MCF 10A (cell line): ENCODE measurements at places on chromosomes 1 and 21.

DNA sequence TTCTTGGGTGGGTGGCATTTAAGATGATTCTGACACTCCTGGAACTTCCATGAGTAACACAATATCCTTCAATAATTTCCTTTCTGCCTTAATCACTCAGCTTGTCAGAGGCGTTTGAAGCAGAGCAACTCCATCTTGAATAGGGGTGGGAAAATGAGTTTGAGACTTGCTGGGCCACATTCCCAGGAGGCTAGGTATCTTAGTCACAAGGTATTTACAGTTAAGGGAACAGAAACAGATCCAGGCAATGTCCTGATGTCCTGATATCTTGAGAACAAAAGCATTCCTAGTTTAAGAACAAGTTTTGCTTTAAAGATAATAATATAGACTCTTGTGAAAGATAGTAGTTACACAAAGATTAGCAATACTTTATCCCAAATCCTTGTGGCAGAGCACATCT lies 76.6 kb upstream of the KIAA0040 start:
- H3K27ac ChIP-seq, result no peak overlapping the region
- H3K27me3 ChIP-seq, result no peaks in the 10 kb centered on the region
- no peak for DNase-seq
- no peak overlapping the region for H3K4me3 ChIP-seq
- no peaks in the 10 kb centered on the region for H3K36me3 ChIP-seq
- H3K4me1 ChIP-seq, result no peaks in the 10 kb centered on the region

DNA sequence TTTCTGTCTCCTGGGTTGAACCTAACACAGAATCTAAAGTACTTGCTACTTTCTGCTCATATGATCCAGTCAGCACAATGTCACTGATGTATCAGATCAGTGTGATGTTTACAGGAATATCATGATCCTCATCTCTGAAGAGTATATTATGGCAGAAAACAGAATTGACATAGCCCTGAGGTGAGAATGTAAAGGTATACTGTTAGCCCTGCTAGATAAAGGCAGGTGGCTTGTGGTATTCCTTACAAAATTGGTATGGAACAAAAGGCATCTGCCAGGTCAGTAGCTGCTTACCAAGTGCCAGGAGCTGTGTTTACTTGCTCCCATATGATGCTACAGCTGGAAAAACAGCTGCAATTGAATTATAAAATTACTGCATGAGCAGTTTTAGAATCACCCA lies 30.5 kb downstream of the AADACL4 start:
- no peak for DNase-seq
- H3K27ac ChIP-seq, result no peak overlapping the region
- no peak overlapping the region for H3K4me3 ChIP-seq
- no peaks in the 10 kb centered on the region for H3K4me1 ChIP-seq
- H3K36me3 ChIP-seq, result no peaks in the 10 kb centered on the region

DNA sequence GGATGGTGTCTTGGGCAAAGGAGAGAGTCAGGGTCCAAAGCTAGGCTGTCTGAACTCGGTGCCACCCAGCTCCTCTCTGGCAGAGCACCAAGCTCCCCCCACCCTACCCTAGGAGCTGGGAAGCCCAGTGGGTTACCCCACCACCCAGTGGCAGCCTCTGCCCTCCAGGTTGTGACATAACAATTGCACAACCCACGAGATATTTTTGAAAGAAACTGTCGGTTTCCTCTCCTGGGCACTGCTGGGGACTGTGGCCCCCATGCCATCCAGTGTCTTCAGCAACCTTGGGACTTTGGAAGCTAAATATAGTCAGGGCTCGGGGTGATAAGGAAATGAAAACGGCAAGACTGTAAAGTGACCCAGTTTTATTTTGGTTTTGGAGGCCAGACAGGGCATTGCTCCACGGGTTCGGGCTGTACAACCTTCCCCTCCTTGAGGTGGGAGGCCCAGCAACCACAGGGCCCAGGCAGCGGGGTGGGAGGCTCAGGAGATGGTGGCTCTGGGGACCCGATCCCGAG lies 1.4 kb downstream of the CITED4 start:
- peak overlapping the region; percentile 88 for H3K4me3 ChIP-seq
- H3K27me3 ChIP-seq, result no peaks in the 10 kb centered on the region
- peaks cover 6% of the 10 kb centered on the region for H3K36me3 ChIP-seq
- peaks cover 24% of the 10 kb centered on the region for H3K4me1 ChIP-seq
- DNase-seq, result peak; percentile 41
- H3K27ac ChIP-seq, result peak overlapping the region; percentile 88

DNA sequence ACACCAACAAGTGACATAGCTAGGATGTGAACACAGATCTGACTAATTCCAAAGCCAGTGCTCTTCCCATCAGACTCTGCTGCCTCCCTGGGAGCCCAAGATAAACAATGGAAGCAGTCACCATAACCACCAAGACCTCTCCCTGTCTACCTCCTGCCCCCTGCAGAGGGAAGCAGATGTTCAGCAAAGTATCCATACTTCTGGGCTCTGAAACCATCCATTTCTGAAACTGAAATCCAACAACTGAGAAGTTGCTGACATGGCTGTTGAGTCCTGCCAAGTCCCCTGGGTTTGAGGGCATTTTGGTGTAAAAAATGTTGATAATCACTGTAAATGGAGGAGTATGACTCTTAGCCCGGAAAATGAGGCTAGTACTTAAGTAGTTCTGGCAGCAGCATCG lies 102.1 kb downstream of the TYW3 start:
- peaks cover 7% of the 10 kb centered on the region for H3K36me3 ChIP-seq
- H3K4me3 ChIP-seq, result no peak overlapping the region
- DNase-seq, result peak; percentile 11
- no peaks in the 10 kb centered on the region for H3K4me1 ChIP-seq

GRCh38 chr1:206133751-206134415 lies 16.7 kb upstream of the AVPR1B start:
- DNase-seq, result no peak
- H3K27me3 ChIP-seq, result peaks cover 22% of the 10 kb centered on the region
- no peak overlapping the region for H3K4me3 ChIP-seq
- H3K36me3 ChIP-seq, result no peaks in the 10 kb centered on the region
- no peak overlapping the region for H3K27ac ChIP-seq

DNA sequence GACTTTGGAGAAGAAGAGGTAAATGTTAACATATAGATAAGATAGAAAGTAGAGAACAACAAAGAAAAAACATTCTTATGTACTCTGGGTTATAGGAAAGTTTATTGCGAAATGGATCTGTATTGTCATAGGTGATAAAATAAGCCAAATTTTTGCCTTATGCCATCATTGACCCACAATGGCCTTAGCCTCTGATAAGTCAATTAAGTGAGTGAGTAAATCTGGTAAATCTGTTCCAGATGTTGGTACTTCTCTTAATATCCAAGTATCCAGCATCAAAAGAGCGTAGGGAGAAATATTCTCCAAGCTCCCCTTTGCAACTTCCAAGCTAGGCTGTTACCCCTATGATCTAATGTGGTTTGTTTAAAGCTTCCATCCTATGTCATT lies 38.3 kb upstream of the CLCA4 start:
- H3K27me3 ChIP-seq, result no peaks in the 10 kb centered on the region
- H3K4me3 ChIP-seq, result no peak overlapping the region
- no peaks in the 10 kb centered on the region for H3K4me1 ChIP-seq
- no peak for DNase-seq
- H3K36me3 ChIP-seq, result no peaks in the 10 kb centered on the region
- no peak overlapping the region for H3K27ac ChIP-seq

- no peak for DNase-seq
- H3K27me3 ChIP-seq, result no peaks in the 10 kb centered on the region
- no peak overlapping the region for H3K4me3 ChIP-seq
- peaks cover 8% of the 10 kb centered on the region for H3K4me1 ChIP-seq
- peaks cover 10% of the 10 kb centered on the region for H3K36me3 ChIP-seq
- no peak overlapping the region for H3K27ac ChIP-seq
Observed at GRCh38 chr21:32705139-32705538, 22.7 kb downstream of the SYNJ1 start.

DNA sequence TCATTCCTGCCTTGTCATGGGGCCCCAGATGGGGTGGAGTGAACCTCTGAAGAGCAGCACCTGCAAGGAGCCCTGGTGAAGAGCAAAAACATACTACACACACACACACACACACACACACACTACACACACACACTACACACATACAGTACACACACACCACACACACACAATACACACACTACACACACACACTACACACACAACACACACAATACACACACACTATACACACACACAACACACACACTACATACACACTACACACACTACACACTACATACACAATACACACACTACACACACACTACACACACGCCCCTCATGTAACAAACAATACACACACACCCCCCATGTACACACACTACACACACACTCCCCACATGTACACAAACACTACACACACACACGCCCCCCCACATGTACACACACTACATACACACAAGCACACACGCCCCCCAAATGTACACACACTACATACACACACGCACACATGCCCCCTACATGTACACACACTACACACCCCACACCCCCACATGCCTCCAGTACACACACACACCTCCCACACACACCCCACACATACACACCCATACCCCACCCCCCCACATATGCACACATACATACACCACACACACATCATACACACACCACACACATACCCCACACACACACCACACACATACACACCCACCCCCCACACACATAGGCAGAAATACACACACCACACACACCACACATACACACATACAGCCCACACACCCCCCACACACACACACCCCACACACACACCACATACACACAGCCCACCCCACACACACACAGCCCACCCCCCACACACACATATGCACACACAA lies 9.3 kb downstream of the SLC2A5 start:
- H3K36me3 ChIP-seq, result no peaks in the 10 kb centered on the region
- no peaks in the 10 kb centered on the region for H3K27me3 ChIP-seq
- H3K4me3 ChIP-seq, result no peak overlapping the region
- H3K27ac ChIP-seq, result no peak overlapping the region
- H3K4me1 ChIP-seq, result peaks cover 11% of the 10 kb centered on the region

DNA sequence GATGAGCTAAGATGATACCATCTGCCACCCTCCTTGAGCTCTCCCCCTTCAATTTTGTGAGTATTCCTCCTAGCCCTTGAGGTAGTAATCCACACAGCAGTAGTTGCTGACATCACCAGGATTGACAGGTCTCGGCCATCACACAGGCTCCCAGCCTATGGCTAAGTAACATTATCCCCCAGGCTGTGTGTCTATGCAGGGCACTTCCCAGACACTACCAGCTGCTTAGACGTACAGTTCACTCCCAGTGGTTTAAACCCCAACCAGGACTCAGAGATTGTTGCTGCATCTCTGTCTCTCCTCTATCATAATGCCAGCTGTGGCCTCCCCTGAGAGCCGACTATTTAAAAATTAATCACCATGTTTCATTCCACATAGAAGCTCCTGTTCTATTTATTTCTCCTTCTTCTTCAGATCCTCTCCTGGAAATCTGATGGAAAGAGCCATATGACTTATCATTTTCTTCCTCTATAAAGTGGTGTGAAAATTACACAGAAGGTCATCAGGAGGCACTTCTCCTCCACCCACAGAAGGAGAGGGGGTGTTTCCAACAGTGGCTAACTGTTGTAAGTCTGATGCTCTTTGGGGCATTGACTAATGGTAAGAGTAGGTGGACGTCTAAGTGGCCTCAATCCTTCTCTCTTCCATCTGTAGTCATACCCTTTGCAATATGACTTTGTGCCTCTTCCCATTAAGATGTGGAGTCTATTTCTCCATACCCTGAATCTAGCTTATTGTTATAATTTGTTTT lies 396.3 kb downstream of the SETD4 start:
- H3K4me3 ChIP-seq, result no peak overlapping the region
- H3K36me3 ChIP-seq, result no peaks in the 10 kb centered on the region
- no peak overlapping the region for H3K27ac ChIP-seq
- peaks cover 48% of the 10 kb centered on the region for H3K27me3 ChIP-seq

DNA sequence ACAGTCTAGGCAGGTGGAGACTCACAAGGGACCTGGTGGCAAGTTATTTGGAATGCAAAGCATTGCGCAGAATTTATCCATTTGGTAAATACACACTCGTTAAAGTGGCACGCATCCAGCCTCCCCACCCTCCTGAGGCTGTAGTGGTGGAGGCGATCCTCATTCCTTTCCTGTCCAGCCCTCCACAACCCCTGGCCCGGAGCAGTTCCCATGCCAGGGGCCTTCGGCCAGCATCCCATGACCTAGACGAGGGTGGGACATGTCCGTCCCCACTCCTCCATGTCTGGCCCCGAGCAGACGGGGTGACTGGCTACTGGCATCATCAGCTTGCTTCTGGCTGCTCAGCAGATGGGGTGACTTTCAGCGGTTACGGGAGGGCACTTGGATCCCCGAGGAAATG lies 281.5 kb upstream of the VAMP3 start:
- no peak overlapping the region for H3K4me3 ChIP-seq
- H3K27ac ChIP-seq, result no peak overlapping the region
- H3K27me3 ChIP-seq, result no peaks in the 10 kb centered on the region
- DNase-seq, result no peak

GRCh38 chr1:180969434-180969833 lies 53.2 kb downstream of the STX6 start:
- no peaks in the 10 kb centered on the region for H3K4me1 ChIP-seq
- H3K27ac ChIP-seq, result no peak overlapping the region
- no peak for DNase-seq
- H3K4me3 ChIP-seq, result no peak overlapping the region
- peaks cover 87% of the 10 kb centered on the region for H3K36me3 ChIP-seq
